Stimulated activated CD4-positive, alpha-beta T cell treated with anti-CD3 and anti-CD28 coated beads, Interleukin-12 subunit alpha, Interleukin-12 subunit beta, amount 100 ng/mL, for 48 hours (primary cell): ENCODE measurements at places on chromosomes 13 and 19.
A peak's percentile ranks its signal among the peaks of the same experiment; 100 is the strongest.

GRCh38 chr13:79910875-79911540 lies 429.9 kb downstream of the SPRY2 start:
- no peak for DNase-seq

- no peak for DNase-seq
These were observed 12.1 kb downstream of the ZBTB7A start for GRCh38 chr19:4054441-4055208.

DNA sequence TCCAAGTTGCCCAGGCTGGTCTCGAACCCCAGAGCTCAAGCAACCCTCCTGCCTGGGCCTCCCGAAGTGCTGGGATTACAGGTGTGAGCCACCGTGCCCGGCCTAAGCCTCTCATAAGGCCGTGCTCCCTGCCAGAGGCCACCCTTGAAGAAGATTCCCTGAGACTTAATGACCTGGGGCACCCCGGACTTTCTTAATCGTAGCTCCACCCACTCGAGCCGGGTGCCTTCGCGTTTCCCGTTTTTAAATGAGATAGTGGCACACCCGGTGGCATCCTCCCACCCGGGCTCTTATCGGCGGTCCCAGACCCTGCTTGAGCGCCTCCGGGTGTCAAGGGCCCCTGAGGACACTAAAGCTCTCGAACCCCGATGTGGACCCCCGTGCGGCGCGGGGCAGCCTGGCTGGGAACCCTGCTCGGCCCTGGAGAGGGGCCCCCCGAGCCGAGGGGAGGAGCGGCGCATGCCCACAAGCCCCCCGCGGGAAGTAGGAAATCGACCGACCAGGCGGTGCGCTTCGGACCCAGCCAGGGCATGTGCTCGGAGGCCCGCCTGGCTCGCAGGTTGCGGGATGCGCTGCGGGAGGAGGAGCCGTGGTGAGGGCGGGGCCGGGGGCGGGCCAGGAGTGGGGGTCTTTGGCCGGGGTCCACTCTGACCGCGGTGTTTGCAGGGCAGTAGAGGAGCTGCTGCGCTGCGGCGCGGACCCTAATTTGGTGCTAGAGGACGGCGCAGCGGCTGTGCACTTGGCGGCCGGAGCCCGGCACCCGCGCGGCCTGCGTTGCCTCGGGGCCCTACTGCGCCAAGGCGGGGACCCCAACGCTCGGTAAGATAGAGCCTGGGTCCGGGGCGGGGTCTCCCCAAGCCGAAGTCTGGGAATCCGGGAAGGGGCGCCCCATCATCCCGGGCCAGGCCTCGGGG lies at the start of gene ANKLE1:
TSS of gene ANKLE1 (plus strand) at position 511 of the 914 bp plus-strand sequence. CDS start at position 531, 20 bp downstream.
- DNase-seq, result no peak

GRCh38 chr19:1101337-1101698 lies 2.5 kb upstream of the GPX4 start:
- no peak for DNase-seq

DNA sequence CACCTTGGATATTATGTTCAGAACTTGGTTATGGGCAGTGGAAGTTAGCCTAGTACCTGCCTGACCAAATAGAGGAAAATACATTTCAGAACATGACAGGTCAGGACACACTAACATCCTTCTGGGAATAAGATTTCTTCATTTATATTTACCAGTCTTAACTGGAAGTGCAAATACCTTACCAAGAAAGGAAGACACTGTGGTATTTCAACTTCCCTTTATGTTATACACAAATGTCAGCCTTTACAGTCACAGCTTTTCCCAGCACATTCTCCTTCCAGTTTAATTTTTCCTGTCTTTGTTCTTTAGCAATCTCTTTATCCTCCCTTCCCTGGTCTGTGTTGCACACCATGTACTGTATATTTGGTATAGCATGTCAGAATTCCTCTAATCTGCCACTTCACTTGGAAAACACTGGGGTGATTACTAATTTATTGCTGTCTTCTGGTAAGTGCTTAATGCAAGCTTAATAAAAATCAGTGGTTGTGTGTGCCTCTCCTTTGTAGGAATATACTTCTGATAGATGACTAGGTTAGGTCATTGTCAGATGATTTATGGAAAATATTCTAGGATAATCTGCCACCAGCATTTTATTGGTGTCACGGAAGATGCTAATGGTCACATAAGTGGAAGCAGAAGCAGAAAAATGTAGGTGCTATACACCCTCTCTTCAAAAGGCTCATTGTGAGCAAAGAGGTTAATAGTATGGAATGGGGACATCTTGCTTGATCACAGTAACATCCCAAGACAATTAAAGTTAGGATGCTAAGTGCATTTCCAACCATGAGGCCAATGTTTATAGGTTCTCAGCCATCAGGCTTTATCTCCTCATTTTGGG lies 124.3 kb upstream of the STARD13 start:
- DNase-seq, result no peak

- DNase-seq, result peak; percentile 97
These were observed 17.9 kb downstream of the BRSK1 start for GRCh38 chr19:55301459-55302317.

DNA sequence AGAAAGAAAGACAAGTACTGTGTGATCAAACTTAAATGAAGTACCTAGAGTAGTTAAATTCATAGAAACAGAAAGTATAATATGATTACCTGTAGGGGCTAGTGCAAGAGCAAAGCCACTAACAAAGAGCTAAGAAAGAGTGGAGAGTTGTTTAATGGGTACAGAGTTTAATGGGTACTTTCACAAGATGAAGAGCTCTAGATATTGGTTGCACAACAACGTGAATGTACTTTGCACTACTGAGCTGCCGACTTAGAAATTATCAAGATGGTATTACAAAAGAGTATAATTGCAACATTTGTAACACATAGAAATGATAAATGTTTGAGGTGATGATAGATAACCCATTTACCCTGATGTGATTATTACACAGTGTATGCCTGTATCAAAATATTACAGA lies 140.3 kb upstream of the GPC6 start:
- DNase-seq, result no peak
